ENCODE measurements at places on chromosomes 13 and 19.

GRCh38 chr19:8486661-8487136 is 15.7 kb downstream of the PRAM1 start:
- no peak for DNase-seq

- no peak for DNase-seq
Measured at GRCh38 chr13:111280681-111281585, 39.5 kb upstream of the TEX29 start.

DNA sequence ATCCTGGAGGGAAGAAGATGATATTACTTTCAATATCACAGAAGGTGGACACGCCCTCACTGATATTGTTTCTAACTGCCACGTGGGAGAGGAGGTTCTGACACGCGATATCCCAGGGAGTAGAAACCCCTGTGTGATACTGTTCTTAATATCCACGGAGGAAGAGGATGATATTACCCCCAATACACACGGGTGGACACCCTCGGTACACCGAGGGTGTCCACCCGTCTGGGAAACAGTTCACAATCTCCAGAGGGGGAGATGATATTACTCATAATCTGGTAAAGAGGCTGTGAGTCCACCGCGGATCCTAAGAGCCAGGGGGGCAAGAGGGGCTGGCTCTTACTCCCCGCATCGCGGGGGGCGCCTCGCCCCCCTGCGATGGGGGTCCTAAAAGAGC is 29.7 kb upstream of the RGCC start:
- DNase-seq: no peak

DNA sequence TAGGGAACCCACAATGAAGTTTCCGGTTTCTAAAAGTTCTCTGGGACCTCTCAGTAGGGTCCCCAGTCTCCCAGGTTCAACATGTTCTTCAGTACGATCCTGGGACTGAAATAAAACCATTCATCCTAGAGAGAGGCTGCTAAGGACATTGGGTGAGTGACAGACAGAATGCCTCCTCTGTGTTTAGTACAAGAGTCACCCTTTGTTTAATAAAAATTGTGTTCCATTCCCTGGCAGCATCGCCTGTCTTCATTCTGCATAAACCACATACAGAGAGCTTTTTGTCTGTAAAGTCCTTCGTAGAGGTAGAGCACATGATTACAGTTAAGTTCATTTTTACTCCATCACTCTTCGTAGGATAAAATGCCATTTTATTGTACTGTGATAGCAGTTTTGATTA is 95.3 kb upstream of the GPR12 start:
- DNase-seq: no peak

DNA sequence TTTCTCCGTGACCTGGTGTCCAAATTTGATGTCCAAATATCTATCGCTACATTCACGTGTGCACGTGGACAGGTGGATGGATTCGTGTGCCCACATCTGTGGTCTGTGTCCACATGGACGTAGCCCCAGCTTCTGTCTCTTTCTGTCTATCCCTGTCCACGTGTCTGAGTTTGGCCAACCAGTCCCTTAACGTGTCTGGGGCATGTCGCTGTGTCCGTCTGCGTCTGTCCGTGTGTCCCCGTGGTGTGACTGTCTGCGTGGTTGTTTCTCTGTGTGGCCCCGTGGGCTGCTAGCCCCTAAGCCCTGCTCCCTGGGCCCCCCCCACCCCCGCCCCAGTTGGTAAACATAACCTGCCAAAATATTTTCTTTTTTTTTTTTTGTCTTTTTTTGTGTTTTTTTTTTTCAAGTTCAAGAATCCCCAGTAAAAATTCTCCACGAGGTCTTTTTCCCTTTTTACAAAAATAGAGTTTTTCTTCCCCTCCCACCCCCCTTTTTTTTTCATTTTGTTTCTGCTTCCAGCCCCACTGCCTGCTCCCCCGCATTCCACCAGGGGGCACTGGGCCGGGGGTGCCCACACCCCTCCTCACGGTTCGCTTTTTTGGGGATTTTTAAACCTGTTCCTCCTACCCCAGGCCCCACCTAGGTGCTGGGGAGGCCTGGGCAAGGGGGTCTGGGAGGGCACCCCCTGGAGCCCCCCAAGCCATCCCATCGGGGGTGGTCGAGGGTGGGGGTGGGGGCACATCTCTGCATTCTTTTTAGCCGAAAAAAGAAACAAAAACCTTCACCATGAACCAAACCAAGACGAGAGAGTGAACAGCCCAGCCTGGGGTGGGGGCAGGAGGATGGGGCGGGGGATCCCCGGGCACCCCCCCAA is 18.3 kb downstream of the PRKCSH start:
- peak; percentile 72 for DNase-seq

DNA sequence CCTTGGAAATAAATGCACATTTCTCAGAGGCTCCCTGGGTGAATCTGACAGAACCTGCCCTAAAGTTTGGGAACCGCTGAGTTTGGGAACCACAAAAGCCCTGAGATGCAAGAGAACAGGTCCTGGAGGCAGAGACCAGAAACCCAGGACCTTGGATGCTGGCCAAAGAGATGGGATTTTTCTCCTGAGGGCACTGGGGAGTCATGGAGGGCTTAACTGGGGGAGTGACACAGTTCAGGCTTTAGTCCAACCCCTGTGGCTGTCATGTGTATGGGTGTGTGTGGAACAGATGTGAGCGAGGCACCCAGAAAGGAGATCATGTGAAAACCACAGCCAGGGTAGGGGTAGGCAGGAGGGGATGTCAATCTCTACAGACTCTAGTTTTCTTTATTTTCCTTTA is 3.9 kb upstream of the NCCRP1 start:
- no peak for DNase-seq

GRCh38 chr13:106565127-106565775 is 2.7 kb downstream of the ARGLU1 start:
- no peak for DNase-seq

DNA sequence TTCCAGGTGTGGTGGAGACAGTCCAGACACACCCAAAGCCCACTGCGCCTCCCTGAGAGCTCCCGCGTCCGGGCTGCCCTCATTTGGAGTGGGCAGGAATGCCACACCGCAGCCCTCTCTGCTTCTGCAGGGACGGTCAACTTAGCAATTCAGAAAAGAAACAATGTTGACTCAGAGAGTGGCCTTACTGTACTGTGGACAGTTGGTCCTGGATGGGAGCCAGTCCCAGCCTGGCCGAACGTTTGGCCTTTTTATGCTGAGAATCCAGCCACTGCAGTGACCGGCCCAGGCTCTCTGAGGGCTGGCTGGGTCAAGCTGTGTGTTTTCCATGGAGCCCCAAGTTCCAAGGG is 7.2 kb downstream of the GAS6 start:
- no peak for DNase-seq

GRCh38 chr13:40490086-40490758 is 176.2 kb downstream of the FOXO1 start:
- no peak for DNase-seq

DNA sequence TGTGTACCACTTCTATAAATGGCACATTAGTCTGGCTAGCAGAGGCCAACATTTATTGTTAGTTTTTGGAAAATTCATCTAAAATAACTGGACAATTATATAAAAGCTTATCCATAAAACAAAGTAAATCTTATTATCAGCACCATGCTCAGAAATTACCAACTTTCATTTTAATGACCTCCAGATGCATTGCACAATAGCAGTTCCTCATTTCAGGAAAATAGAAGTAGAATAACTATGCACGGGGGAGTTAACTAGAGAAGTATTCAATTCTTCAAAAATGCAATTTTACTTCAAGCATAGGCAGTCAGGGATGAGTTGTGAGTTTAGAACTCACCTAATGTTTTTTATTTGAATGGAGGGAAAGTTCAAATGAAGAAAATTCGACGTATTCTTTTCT is 1023.5 kb downstream of the PCDH17 start:
- DNase-seq: no peak

DNA sequence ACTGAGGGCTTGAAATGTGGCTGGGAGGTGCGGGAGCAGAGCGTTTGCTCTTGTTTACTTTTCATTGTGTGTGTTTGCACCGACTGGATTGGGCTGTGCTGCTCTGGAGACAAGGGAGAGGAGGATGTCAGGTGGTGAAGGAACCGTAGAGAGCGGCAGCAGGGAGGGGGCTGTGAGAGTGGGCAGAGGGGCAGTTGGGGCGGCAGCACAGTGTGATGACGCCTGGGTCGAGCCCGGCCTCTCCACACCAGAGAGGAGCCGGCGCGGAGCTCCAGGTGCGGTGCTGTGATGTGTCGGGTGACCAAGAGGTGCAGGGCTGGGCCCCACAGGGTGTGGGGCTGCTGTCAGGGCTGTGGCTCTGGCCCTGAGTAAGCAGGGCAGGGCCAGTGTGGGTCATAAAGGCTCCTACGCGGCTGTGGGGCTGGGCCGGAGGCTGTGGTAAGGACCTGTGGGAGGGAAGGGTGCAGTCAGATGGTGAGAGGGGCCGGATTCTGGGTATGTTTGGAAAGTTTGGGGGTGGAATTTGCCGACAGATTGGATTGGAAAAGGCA is 10.5 kb downstream of the NAXD start:
- no peak for DNase-seq

DNA sequence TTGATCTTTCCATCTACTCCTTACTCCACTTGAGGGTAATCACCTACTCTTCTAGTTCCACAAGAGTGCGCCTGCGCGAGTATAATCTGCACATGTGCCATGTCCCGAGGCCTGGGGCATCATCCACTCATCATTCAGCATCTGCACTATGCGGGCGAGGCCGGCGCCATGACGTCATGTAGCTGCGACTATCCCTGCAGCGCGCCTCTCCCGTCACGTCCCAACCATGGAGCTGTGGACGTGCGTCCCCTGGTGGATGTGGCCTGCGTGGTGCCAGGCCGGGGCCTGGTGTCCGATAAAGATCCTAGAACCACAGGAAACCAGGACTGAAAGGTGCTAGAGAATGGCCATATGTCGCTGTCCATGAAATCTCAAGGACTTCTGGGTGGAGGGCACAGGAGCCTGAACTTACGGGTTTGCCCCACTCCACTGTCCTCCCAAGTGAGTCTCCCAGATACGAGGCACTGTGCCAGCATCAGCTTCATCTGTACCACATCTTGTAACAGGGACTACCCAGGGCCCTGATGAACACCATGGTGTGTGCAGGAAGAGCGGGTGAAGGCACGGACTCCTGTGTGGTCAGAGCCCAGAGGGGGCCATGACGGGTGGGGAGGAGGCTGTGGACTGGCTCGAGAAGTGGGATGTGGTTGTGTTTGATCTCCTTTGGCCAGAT is 2.7 kb upstream of the KLK2 start:
- peak; percentile 60 for DNase-seq

- DNase-seq: no peak
Measured at GRCh38 chr13:111292710-111293485, 27.5 kb upstream of the TEX29 start.

DNA sequence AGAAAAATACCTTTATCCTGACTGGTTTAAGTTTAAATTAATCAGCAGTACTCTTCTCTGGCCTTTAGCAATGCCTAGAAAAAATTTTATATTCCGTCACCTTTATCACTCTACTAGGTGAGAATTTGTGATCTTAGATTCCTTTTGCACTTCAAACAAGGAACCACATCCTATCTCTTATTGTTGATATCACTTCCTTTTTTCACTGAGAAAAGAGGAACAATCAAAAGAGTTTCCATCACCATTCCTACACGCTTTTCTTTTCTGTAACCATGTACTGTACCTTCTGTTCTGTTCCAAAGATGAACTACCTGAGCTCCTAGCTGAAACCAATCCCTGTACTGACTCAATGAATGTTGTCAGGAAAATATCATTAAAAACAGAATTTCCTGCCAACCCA is 1379.0 kb upstream of the MIR17HG start:
- no peak for DNase-seq

DNA sequence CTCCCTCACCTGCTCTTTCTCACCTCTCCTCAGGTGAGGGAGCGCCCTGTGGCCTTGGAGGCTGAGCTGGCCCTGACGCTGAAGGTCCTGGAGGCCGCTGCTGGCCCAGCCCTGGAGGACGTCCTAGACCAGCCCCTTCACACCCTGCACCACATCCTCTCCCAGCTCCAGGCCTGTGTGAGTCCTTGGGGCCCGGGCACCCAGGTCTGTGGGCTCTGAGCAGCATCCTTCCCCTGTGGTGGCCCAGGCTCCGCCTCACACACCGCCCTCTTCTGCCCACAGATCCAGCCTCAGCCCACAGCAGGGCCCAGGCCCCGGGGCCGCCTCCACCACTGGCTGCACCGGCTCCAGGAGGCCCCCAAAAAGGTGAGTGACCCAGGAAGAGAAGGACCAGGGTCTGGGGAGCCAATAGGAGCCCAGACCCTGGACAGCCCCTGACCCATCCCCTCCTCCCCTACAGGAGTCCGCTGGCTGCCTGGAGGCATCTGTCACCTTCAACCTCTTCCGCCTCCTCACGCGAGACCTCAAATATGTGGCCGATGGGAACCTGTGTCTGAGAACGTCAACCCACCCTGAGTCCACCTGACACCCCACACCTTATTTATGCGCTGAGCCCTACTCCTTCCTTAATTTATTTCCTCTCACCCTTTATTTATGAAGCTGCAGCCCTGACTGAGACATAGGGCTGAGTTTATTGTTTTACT is 1.9 kb downstream of the IFNL1 start:
- no peak for DNase-seq

GRCh38 chr13:30872685-30873461 is 33.2 kb upstream of the MEDAG start:
- DNase-seq: peak; percentile 88

DNA sequence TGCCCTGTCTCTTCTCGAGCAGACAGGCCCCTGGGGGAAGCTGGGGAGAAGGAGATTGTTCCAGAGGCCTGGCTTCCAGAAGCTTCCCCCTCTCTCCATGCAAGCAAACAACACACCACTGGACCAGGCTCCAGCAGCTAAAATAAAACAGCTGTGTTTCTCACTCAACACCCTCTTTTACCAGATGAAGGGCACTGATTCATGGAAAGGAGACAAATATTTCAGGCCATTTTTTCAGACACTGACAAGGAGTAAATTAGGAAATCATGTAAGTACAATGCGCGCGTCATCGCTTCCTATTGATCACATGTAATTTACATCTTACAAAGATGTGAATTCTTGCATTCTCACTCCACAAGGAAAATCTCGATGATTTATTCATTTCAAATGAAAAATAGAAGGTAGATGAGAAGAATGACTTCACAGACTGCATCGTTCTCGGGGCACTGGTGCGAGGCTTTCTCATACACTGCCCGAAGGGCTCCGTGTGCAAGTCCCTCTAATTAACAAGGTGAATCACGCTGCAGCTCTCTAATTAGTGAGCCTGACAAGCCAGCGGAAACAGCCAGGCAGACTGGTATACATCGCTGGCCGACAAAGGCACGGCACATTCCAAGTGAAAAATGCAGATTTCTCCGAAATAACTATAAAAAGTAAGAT is 153.6 kb downstream of the KCTD15 start:
- no peak for DNase-seq

DNA sequence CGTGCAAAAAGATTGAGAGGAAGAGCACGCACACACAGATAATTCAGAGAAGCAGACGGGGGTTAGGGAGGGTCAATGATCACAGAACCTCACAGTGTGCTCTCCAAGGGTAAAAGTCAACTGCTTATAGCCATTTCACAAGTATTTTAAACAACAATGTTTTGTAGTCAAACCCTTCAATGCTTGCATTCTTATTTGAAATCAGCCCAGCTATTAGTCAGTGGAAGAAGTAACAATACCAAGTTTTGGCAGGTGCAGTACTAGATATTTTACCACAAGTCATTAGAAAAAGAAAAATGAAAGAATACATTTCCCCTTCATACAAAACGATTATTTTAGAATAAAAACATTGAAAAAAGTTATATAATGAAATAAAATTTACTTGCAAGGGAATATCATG is 2.6 kb downstream of the CSNK1A1L start:
- DNase-seq: no peak

GRCh38 chr13:37201081-37201480 is 95.6 kb upstream of the CSNK1A1L start:
- DNase-seq: no peak

GRCh38 chr13:36858290-36858689 is 39.3 kb downstream of the RFXAP start:
- peak; percentile 87 for DNase-seq

Measured in GM23338 (cell line).